ENCODE measurements at places on chromosomes 1 and 21. TPM values are rescaled to one million over a fixed set of nuclear protein-coding genes. Genes with fewer than 3 reads are reported as not detected.

Gene ERICH3
- not detected for total RNA-seq

Gene S100A7A
- total RNA-seq: not detected

Gene AVPR1B
- total RNA-seq: not detected

Gene SPOCD1
- total RNA-seq: 86.6 TPM

Gene PCSK9
- total RNA-seq: 0.03 TPM

Gene RPS6KA1
- total RNA-seq: 30.4 TPM

Gene CASP9
- 5.5 TPM for total RNA-seq

Gene HUNK
- total RNA-seq: 0.98 TPM

Gene PDC
- not detected for total RNA-seq

Data from Daoy (cell line).